KBM-7 (cell line): ENCODE measurements at places on chromosomes 4 and X.
A peak's percentile ranks its signal among the peaks of the same experiment; 100 is the strongest.

- DNase-seq: no peak
Measured at GRCh38 chrX:116657071-116657470, 194.3 kb upstream of the CT83 start.

- DNase-seq: no peak
Measured at GRCh38 chrX:149648932-149649331, 17.3 kb upstream of the TMEM185A start.

GRCh38 chr4:244471-244870 lies 60.8 kb downstream of the ZNF732 start:
- DNase-seq: peak; percentile 49

GRCh38 chr4:38785041-38785790 lies 2.4 kb upstream of the TLR10 start:
- no peak for DNase-seq

GRCh38 chr4:154942176-154942575 lies 161.1 kb downstream of the RBM46 start:
- DNase-seq: no peak

GRCh38 chrX:93422693-93423092 lies 250.7 kb downstream of the NAP1L3 start:
- peak; percentile 53 for DNase-seq

- peak; percentile 69 for DNase-seq
Measured at GRCh38 chrX:1466971-1467561, 14.4 kb upstream of the ASMTL start.

- DNase-seq: no peak
Measured at GRCh38 chr4:62510228-62510627, 1310.1 kb downstream of the ADGRL3 start.

DNA sequence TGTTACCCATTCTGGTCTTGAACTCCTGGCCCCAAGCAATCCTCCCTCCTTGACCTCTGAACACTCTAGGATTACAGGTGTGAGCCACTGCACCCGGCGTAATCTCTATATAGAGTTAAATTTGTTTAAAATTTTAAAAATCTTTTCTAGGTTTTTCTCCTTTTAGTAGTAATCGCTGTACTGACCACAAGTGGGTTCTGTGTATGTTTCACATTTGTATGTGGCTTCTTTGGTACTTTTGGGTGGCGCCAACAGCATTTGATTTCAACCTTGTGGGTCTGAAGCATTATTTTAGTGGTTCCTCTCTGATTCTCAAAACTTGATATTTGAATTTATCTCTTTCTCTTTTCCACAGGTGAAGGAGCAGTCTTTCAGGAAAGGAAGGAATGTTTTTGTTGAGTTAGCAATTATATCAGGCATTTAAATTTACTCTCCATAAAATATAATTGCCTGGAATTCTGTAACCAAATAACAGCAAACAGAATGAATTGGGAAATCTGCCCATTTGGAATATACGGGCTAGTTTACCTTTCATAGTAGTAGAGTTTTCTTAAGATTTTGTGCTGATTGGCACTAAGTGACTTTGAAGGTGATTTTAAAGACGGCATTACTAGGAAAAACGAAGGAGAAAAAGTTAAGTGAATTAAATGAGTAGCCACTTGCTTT lies 29.5 kb downstream of the ARHGAP10 start:
- no peak for DNase-seq

DNA sequence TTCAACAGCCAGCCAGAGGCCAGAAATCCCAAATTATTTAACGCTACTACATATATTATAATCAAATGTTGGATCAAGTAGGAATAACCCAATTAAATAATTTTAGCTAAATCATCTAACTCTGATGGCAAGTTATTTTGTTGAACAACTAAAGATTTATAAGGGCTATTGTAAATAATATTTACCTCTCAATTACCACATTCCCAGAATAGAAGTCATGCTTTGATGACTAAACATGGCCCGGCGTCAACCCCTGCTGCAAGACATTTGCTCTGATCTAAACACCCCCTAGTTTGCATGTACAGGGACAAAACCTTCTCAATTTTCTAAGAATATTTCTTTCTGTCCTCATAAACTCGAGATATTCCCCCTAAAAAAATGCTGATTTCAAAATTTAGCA lies 14.2 kb downstream of the VEGFC start:
- DNase-seq: no peak

- no peak for DNase-seq
Measured at GRCh38 chr4:184196730-184197385, 20.8 kb downstream of the ENPP6 start.

DNA sequence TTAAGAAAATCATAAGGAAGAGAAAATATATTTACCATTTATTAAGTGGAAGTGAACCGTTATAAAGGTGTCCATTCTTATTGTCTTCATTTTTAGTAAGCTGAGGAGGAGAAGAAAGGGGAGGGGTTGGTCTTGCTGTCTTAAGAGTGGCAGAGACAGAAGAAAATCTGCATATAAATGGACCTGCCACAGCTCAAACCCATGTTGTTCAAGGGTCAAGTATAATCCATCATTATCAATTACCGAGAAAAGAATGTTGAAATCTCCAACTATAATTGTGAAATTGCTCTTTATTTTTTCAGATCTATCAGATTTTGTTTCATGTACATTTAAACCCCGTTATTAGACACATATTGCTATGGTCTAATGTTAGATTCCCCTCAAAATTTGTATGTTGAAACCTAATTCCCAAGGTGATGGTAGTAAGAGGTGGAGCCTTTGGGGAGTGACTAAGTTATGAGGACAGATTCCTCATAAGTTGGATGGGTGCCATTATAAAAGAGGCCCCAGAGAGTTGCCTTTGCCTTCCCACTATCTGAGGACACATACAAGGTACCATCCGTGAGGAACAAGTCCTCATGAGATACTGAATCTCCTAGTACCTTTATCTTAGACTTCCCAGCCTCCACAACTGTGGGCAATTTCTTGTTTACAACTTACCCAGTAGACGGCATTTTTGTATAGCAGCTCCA lies 58.5 kb upstream of the SMAD1 start:
- no peak for DNase-seq

- no peak for DNase-seq
Measured at GRCh38 chr4:52822583-52822971, 39.5 kb upstream of the RASL11B start.

- DNase-seq: no peak
Measured at GRCh38 chr4:53022513-53023100, 160.5 kb downstream of the RASL11B start.

- DNase-seq: no peak
Measured at GRCh38 chr4:113410686-113411085, 350.9 kb downstream of the CAMK2D start.

DNA sequence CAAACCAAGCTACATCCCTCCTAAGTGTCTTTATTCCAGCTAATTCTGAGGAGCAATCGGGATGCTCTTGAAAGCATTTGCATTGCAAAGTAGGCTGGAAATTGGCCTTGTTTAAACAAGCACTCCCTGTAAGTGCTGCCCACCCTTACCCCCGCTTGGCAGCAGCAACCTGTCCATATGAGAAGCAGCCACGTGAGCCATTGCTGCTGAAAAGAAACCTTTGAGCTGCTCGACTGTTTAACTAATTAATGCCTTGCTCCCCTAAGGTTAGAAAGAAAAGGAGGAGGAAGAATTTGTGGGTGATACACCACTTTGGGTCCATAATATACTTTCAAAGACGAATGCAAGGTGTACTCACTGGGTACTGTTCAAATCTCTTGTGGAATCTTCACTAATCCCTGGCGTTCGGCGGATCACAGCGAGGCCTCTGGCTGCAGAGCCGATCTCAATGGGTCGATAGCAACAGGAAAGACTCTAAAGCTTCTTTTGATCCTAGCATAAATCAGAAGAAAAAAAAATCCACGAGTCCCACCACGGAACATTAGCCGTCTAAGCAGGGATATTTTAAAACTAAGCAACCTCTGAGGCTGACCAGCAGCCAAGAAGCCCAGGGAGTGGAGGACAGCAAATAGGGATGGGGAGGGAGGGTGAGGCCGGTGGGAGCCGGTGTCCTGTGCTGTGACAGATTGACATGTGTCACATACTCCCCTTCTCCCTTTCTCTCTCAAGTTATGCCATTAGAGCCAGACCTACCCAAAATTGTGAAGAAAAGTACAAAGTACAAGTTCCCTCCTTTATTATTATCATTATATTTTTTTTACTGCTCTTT lies 37.2 kb upstream of the MGST2 start:
- no peak for DNase-seq

DNA sequence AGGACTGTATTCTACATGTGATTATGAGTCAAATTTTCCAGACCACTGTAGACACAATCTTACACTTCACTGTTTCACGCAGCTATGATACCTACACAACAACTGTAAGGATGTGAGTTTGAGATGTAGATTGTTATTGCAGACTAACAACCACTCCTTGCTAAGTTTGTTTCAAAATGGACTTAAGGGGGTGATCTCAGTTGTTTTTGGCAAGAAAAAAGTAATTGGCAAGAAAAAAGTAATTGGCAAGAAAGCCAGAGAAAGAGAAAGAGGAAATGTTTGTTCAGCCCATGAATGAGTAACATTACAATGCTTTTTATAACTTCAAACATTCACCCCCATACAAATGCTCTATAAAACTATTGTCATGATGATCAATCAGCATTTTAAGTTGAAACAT lies 466.4 kb downstream of the DMD start:
- DNase-seq: no peak

- DNase-seq: no peak
Measured at GRCh38 chr4:41719417-41719816, 29.1 kb downstream of the PHOX2B start.

GRCh38 chrX:19382555-19383145 lies 38.9 kb downstream of the PDHA1 start:
- DNase-seq: peak; percentile 34

DNA sequence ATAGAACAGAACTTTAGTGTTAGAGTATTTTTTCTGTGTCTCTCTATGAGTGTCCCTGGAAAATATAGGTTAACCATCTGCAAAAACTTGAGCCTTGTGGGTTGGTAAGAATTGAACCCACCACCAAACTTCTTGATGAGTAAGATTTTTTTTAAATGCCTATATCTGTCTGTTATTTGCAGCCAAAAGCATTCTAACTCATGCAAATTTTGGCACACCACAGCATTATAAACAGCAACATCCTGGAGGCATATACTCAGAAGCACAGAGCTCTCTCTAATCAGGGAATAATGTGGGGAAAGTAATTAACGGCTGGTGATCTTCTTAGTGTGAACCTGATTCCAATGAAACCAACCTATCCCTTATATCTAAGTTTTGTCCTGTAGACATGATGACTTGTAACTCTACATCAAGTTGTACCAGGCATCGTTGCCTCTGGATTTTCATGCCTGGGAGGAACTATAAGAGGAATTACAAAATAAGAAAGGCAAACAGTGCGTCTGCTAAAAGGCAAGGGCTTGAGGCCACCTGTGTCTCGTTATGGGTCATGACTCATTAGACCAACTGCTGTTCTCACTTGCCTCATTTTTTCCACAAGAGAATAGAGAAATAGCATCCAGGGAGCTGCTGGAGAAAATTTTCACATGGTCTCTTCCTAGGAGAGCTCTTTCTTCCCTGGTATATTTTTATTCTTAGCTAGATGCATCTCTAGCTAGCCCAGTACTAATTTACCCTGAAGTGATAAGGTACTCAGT lies 202.4 kb downstream of the CHIC2 start:
- DNase-seq: no peak

- DNase-seq: peak; percentile 84
Measured at GRCh38 chrX:89034679-89035078, 287.7 kb downstream of the CPXCR1 start.

GRCh38 chr4:54006755-54007154 lies 57.6 kb downstream of the CHIC2 start:
- no peak for DNase-seq

DNA sequence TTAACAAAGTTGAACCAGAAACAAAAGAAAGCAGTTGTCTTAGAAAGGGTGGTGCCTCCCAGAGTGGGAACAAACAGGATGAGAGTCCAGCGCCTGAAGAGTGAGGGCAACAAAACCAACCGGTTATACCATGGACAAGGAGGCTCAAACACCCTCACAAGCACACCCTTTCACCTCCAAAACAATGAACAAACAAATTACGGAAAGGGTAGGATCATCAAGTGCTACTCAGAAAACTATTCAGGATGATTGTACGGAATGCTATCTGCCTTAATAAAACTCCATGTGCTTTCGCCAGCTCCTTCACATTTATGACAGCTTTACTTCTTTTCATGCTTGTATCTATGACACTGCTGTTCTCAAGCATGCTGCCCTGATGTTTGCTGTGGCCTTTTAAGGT lies 26.8 kb downstream of the SLC39A8 start:
- no peak for DNase-seq

- DNase-seq: no peak
Measured at GRCh38 chr4:77147079-77147782, 9.8 kb upstream of the CCNG2 start.

DNA sequence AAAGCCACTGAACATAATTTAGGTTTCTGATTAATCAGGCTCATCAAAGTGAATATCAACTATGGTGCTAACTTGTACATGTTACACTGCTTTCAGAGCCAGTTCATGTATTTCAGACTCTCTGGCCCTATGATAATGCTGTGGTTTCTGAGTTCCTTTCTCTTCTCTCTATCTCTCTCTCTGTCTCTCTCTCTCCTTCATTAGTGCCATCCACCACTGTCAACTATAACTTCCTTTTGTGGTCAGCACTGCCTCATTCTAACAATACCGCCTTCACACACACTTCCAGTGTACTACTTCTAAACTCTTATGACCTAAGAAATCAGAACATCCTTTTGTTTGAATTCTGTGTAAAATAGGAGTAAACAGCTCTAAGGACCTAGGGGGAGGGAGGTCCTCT lies 907.1 kb downstream of the RPA4 start:
- DNase-seq: peak; percentile 65

DNA sequence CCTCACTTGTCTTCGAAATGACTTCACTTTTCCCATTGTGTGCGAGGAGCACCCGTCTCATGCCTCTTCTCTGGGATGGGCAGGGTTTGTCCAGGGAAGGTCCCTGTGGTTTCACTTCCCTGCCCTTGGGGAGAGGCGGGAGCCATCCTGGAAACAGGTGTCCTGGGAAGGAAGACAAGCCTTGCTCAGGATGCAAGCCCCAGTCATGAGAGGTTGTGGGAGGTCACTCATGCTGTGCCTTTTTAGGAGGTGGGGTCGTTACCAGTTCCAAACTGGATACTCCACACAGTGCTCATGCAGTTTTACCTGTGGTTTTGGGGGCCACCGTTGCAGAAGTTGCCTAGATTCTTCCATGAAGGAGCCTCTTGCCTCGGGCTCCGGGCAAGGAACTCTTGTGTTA lies 3.8 kb downstream of the RGS12 start:
- no peak for DNase-seq

- no peak for DNase-seq
Measured at GRCh38 chr4:74308215-74308614, at the start of gene EPGN. TSS of gene EPGN (plus strand) at chr4:74308470. CDS start at chr4:74308534, 64 bp downstream.

- no peak for DNase-seq
Measured at GRCh38 chr4:185424905-185425646, 688 bp downstream of the UFSP2 start.

GRCh38 chrX:140141444-140142029 lies 176.2 kb upstream of the CXorf66 start:
- peak; percentile 51 for DNase-seq
